ENCODE measurements at places on chromosomes 6 and 20.

- peaks cover 13% of the 10 kb centered on the region for H3K4me1 ChIP-seq
- H3K27me3 ChIP-seq = no peaks in the 10 kb centered on the region
- no peak overlapping the region for H3K27ac ChIP-seq
- H3K4me3 ChIP-seq = no peak overlapping the region
- H3K36me3 ChIP-seq = peaks cover 20% of the 10 kb centered on the region
These were observed 34.4 kb upstream of the ASF1A start for GRCh38 chr6:118859517-118860064.

DNA sequence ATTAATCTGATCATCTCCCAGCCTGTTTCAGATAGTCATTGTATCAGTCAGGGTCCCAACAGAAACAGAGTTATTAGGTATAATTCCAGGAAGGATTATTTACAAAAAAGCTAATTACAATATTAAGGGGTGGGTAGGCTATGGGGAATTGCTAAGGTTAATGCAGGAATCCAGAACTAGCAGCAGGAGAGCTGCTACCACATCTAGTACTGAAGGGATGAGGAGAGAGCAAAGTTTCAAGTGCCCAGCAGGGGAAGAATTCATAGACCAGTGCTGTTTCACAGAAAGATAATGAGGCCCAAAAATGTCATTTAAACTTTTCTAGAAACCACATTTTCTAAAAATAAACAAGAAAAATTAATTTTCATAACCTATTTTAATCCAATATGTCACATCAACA is 284.2 kb downstream of the HACE1 start:
- DNase-seq = no peak
- H3K27ac ChIP-seq = no peak overlapping the region
- H3K27me3 ChIP-seq = no peaks in the 10 kb centered on the region

DNA sequence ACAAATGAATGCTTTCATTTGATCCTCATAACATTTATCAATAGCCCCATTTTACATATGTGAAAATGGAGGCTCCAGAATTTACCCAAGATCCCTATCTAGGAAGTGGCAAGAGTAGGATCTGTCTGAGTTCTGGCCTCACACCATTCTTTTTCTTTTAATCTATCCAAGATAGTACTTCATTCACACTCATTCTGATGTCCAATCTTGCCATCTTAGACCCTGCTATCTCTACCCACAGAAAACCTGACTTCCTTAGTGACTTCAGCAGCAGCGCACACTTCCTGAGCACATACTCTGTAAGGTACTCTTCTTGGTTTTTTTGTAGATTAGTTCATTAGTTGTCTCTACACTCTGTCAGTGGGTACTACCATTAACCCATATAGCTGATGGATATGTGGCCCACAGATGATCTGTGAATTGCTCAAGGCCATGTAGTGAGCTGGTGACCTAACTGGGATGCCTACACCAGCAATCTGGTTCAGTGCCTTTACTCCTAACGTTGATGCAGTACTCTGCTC is 36.3 kb downstream of the COX4I2 start:
- no peaks in the 10 kb centered on the region for H3K27me3 ChIP-seq
- H3K4me3 ChIP-seq = no peak overlapping the region
- H3K27ac ChIP-seq = peak overlapping the region; percentile 62
- peaks cover 52% of the 10 kb centered on the region for H3K36me3 ChIP-seq

DNA sequence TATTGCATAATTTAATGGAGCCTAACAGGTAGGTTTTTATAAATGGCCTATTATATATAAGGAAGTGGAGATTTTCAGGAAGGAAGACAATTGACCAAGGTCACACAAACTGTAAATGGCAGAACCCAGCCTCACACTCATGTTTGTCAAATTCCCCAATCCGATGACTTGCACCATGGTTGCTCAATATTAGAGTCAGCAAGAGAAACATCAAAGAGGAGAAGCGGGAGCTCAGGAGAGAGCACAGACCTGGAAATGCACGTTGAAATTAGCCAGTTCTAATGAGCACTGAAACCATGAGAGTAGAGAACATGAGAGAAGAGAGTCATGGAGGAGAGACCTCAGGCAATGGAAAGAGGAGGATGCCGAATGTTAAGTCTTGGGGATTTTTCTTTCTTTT is 13.5 kb upstream of the MLIP start:
- no peaks in the 10 kb centered on the region for H3K27me3 ChIP-seq
- H3K36me3 ChIP-seq = no peaks in the 10 kb centered on the region
- no peak overlapping the region for H3K4me3 ChIP-seq
- DNase-seq = no peak
- H3K27ac ChIP-seq = no peak overlapping the region
- no peaks in the 10 kb centered on the region for H3K4me1 ChIP-seq

DNA sequence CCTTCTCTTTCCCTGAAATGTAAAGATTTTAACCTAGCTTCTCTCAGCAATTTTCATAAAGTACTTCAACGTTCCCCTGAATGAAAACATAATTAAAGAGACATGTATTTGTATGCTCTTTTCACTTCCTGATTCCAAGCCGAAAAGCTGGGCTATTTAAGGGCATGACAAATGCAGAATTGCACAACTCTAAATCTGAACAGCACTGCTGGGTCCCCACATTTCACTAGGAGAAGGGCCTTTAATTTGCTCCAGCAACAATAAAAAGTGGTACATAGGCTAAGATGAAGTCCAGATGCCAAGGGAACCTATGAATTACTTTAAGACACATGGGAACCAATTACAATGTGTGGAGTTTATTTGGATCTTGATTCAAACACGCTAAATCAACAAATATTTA is 42.0 kb downstream of the IRAK1BP1 start:
- peaks cover 8% of the 10 kb centered on the region for H3K4me1 ChIP-seq
- H3K27ac ChIP-seq = no peak overlapping the region
- no peak overlapping the region for H3K4me3 ChIP-seq
- DNase-seq = no peak

GRCh38 chr20:22584922-22585785 is 782 bp upstream of the FOXA2 start:
- H3K36me3 ChIP-seq = no peaks in the 10 kb centered on the region
- peak overlapping the region; percentile 3 for H3K4me3 ChIP-seq
- peaks cover 49% of the 10 kb centered on the region for H3K4me1 ChIP-seq
- DNase-seq = no peak
- peaks cover 14% of the 10 kb centered on the region for H3K27me3 ChIP-seq

- no peaks in the 10 kb centered on the region for H3K27me3 ChIP-seq
- no peak overlapping the region for H3K4me3 ChIP-seq
- H3K36me3 ChIP-seq = no peaks in the 10 kb centered on the region
- H3K27ac ChIP-seq = no peak overlapping the region
- H3K4me1 ChIP-seq = no peaks in the 10 kb centered on the region
These were observed 100.4 kb downstream of the PXDC1 start for GRCh38 chr6:3650959-3651697.

- H3K4me3 ChIP-seq = no peak overlapping the region
- H3K27me3 ChIP-seq = no peaks in the 10 kb centered on the region
- H3K4me1 ChIP-seq = peaks cover 11% of the 10 kb centered on the region
- no peak overlapping the region for H3K27ac ChIP-seq
These were observed 1.2 kb upstream of the ZSCAN31 start for GRCh38 chr6:28337121-28337520.

DNA sequence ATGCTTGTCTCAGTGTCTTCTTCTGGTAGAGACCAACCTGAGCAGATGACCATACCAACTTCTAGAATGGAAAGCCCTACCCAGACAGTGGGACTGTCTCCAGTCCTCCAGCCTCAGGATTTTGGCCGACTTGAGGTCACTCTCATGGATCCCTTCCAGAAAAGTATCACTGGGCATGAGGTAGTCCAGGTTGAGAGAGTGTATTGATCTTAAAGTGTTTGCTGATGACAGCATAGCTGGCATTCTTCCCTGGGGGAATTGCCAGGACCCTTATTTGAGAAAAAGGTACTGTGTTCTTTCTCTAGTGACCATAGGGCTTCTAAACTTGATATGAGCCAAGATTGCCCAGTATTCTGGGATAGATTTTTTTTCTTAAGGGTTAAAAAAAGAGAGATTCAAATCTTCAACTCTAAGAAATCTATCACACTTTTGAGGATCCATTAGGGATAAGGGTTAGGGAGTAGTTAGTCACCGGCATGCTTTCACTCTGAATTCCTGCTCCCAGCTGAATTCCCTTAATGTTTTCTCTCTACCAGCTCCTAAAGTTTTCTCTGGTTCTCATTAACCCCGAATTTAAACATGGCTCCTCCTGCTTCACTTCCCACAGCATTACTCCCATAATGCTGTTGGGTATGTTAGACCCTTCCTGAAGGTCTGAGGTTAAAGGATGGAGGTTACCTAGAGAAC is 73.6 kb upstream of the FLRT3 start:
- H3K27me3 ChIP-seq = no peaks in the 10 kb centered on the region
- H3K27ac ChIP-seq = no peak overlapping the region
- H3K4me1 ChIP-seq = no peaks in the 10 kb centered on the region

DNA sequence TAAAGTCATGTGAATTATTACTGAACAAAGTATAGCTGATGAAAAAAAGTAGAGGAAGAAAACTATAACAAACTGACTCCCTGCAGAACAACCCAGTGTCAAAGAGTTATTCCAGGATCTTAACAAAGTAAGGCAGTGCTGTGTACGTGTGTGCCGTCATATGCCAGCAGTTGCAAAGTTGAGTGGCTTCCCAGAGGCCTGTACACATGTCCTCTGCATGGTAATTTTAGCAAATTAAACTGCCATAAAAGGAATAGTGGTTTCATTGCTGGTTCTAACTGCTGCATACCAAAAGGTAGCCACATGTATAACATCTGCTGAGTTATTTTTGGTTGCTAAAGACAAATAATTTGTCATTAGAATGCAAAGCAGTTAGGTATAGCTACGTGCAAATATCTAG is 44.8 kb downstream of the RIPOR2 start:
- no peaks in the 10 kb centered on the region for H3K4me1 ChIP-seq
- no peaks in the 10 kb centered on the region for H3K36me3 ChIP-seq
- no peak overlapping the region for H3K27ac ChIP-seq
- no peak overlapping the region for H3K4me3 ChIP-seq
